ENCODE measurements at places on chromosomes 13 and 19.

DNA sequence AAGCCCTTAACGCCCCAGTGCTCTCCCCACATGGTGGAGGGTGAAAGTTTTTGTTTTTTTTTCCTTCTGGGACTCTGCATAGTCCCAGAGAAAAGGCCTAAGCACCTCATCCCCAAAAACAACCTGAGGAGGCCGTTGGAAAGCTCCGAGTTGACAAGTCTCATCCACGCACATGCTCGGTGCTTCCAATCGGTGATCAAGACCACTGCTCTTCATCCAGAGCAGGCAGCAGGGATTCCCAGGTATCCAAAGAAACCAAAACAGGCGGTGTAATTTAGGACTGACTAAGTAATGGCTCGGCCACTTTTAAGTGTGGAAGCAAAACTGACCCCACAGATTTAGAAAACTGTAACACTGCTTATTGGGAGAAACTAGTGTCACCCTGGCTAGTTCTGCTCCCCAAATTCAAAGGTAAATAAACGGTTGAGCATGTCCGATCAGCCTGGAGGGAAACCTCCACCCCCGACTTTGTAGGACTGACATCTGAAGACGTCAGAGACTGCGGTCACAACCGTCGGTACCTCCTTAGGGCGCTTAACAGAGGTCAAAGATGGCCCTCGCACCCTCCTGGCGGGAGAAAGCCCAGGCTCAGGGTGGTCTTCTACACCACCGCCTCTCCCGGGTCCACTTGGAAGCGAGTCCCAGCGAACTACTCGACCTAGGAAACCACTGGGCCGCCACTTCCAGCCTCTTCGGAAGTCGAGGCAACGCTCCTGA is 997 bp upstream of the ZNF446 start:
- no peak for DNase-seq

DNA sequence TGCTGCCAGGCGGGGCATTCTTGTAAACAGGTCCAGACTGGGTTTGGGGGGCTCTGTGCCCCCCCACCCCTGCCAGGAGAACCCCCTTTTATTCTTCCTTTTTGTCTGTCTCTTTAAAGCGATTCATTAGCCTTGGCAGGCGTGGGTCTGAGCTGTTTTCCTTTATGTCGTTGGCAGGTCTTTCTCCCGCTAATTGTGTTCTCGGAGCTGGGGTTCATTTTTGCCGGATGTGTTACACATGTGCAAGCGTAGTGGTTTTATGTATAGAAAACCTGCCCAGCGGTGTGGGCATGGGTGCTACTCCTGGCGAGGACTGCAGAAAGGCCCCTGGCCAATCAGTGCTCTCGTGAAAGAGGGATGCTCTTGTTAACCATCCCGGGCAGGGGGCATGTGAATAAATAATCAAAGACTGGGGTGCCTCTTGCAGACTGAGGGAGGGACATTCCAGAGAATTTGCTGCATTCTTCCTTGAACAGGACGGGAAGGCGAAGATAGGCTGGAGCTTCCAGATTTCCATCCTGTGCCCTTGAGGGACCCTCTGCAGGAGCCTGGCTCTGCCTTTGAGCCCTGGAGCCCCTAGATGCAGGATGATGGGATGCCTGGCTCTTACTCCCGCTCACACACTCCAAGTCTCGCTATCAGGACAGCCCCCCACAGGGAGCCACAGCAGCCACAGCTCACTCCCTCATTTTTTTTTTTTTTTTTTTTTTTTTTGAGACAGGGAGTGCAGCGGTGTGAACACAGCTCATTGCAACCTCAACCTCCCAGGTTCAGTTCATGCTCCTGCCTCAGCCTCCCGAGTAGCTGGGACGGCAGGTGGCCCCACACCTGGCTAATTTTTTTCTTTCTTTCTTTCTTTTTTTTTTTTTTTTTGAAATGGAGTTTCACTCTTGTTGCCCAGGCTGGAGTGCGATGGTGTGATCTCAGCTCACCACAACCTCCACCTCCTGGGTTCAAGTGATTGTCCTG is 14.1 kb downstream of the CARM1 start:
- DNase-seq = peak; percentile 41

DNA sequence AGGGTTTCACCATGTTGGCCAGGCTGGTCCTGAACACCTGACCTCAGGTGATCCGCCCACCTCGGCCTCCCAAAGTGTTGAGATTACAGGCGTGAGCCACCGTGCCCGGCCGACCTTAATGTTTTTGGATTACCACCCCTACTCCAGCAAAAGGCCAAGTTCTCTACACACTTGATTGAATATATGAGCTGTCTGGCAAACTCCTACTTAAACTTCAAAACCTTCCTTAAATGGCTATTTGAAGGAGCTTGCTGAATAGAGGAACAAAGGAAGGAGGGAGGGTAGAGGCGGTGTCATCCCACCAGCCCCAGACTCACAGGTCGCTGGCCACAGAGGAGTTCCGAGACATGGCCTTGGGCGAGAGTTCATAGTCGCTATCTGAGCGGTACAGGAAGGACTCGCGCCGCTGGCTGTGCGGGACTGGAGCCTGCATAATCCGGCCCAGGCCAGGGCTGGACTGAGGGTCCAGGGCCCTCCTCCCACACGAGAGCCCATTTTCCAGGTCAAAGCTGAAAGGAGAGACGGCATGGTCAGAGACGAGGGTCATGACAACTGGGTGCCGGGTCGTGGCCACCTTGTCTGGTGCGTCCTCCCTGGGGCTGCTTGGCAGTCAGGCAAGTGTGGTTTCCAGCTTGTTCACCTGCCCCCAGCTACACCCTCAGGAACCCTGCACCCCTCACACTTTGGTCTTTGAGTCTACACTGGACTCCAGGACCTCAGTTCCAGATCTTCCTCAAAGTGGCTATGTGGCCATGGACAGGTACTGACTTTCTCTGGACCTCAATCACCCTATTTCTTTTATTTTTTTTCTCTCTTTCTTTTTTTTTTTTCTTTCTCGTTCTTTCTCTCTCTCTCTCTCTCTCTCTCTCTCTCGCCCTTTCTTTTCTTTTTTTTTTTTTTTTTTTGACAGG is 4.2 kb downstream of the PDE4C start:
- DNase-seq = no peak

DNA sequence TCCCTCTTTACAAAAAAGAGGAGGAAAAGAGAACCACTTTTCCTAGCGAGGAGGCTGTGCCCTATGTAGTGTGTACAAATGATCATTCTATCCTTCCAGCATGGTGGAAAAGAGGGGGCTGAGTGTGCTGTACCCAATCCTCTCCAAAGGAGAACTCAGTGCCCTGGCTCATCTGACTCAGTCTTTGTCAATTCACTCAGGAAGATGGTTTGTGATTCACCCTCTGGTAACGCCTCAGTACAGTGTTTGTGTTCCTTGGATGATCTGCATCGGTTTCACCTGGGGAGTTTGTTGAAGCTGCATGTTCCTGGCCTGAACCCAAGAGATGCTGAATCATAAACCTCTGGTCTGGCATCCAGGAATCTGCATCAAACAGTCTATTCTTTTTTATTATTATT is 18.3 kb upstream of the ENOX1 start:
- DNase-seq = peak; percentile 85

GRCh38 chr13:100664171-100664900 is 10.3 kb downstream of the TMTC4 start:
- DNase-seq = no peak

DNA sequence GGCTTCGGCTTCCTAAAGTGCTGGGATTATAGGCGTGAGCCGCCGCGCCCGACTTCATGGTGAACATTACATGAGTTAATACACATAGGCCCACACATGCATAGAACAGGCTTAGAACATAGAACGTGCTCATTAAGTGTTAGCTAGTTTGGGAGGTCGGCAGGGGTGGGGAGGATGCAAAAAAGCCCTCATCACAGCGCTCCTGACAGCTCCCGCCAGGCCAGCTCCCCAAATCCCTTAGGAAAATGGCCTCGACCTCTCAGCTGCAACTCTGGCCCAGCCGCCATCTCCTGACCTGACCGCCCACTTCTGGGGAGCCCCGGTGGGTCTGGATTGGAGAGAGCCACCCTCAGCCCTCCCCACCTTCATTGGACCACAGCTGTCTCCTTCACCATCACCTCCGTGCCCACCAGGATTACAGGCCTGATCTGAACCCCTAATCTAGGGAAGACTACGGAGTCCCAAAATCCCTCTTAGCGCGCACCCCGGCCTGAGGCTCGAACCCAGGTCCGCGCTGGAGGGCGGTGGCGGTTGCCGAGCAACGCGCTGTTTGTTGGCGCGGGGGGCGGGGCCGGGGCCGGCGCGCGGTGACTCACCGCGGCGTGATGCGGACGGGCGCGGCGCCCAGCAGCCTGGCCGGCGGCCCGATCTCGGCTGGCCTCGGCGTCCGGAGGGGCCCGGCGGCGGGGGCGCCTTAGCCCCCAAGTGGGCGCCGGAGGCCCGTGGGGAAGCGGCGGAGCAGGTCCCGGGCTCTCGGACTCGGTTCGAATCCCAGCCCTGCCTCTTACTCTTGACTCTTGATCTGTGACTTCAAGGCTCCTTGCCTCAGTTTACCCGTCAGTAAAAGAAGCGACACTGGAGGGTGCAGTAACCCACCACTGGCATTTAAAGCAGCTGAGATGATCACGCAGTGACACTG is 26.7 kb upstream of the NANOS3 start:
- DNase-seq = peak; percentile 86
